ENCODE measurements at places on chromosomes 6 and 20. TPM values are rescaled to one million over a fixed set of nuclear protein-coding genes. Genes with fewer than 3 reads are reported as not detected.

The VSTM2L gene
- total RNA-seq = 1.5 TPM

The MYLIP gene
- 0.74 TPM for total RNA-seq

The KIAA1755 gene
- total RNA-seq = 1.5 TPM

The PRDM13 gene
- not detected for total RNA-seq

The PFDN4 gene
- 93.5 TPM for total RNA-seq

The HDGFL1 gene
- total RNA-seq = not detected

The SIM1 gene
- not detected for total RNA-seq

Measured in bronchus fibroblast of lung (primary cell).